ENCODE measurements at places on chromosomes 3 and 15. TPM values are rescaled to one million over a fixed set of nuclear protein-coding genes. Genes with fewer than 3 reads are reported as not detected.

- ATAC-seq, result no peak
Observed at GRCh38 chr3:152642658-152643057, 192.3 kb upstream of the P2RY1 start.

- no peak for ATAC-seq
Observed at GRCh38 chr3:148955544-148956346, 35.6 kb upstream of the GYG1 start.

The P2RY12 gene
- total RNA-seq, result not detected

- ATAC-seq, result no peak
Observed at GRCh38 chr15:62432702-62433398, 267.8 kb upstream of the C2CD4B start.

The IMPG2 gene
- total RNA-seq, result 0.43 TPM

- no peak for ATAC-seq
Observed at GRCh38 chr3:155239960-155240359, 53.5 kb downstream of the STRIT1 start.

DNA sequence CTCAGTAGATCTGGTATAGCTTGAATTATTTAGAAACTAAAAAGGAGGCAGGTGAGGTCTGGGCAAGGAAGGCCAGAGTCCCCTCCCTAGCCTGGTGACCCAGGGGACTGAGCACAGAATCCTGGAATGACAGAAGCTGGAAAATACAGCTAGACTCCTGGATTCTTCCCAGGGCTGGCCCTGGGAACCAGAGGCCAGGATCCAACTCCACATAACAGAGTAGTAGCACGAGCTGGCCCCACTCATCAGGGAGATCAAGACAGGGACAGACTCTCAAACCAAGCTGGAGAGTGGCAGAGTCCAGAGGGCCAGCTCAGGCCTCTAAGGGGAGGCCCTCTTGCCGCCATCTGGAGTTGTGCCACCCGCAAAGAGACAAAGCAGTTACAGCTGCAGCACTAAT is 10.7 kb downstream of the VIPR1 start:
- ATAC-seq, result no peak

The KIF9 gene
- 5.6 TPM for total RNA-seq

The CELF6 gene
- 1.0 TPM for total RNA-seq

DNA sequence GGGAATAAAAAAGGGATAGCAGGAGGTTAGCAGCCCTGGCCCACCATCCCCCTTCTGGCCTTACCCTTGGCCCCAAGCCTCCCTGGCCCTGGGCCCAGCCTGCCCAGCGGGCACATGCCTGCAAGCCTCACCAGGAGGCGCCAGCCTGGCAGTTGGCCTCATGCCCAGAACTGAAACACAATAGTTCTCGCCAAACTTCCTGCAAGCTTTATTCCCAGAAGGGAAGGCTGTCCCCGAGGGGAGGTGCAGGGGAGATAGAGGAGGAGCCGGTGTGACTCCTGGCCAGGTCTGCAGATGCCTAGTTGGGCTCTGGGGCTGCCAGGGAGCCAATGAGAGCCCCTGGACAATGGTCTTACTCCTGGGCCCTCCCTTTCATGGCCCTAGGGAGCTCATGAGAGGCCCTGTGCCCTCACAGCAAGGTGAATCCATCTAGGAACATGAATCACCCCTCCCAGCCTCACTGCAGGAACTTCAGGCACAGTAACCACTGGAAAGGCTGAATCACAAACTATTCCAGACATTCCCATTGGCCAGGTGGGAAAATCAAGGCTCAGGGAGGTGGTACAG is 4.0 kb downstream of the CCDC33 start:
- no peak for ATAC-seq

- no peak for ATAC-seq
Observed at GRCh38 chr15:100859970-100860828, 19.4 kb upstream of the ALDH1A3 start.

DNA sequence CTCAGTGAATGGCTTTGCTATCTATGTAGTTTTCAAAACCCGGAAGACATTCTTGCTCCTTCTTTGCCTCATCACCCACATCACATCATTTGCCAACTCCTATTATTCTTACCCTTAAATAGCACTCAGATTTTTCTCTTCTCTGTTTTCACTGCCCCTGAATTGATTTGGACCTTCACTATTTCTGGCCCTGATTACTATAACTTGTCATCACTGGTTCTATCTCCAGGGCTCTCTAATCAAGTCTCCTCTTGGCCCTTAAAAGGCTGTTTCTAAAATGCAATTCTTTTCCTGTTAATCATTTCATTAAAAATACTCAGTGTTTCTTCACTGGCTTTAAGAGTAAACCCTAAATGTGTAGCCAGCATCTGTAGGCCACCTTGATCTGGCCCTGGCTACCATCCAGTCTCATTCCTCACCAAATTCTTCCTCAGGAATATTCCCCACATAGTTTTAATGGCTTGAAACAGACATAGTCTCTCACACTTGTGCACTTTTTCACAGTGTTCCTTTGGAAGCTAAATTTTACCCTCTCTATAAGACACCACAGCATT is 437.1 kb upstream of the CBLB start:
- ATAC-seq, result no peak

The KY gene
- not detected for total RNA-seq

GRCh38 chr3:5022966-5023776 is 43.9 kb downstream of the BHLHE40 start:
- ATAC-seq, result peak; percentile 15

The ALCAM gene
- 8.2 TPM for total RNA-seq

- ATAC-seq, result no peak
Observed at GRCh38 chr3:186985661-186986364, 55.5 kb downstream of the ST6GAL1 start.

- no peak for ATAC-seq
Observed at GRCh38 chr3:170485696-170486095, 67.0 kb downstream of the CLDN11 start.

Measured in activated T-helper 17 cell treated with anti-CD3 and anti-CD28 coated beads, Interleukin-2, amount 50 U/mL, for 72 hours (primary cell).